HCT116 (cell line): ENCODE measurements at places on chromosomes 1 and 21.

- no peak overlapping the region for H3K4me3 ChIP-seq
- H3K4me1 ChIP-seq = peaks cover 17% of the 10 kb centered on the region; the same call in 1 of the 2 replicates
- DNase-seq = no peak
- H3K36me3 ChIP-seq = no peaks in the 10 kb centered on the region
- no peak overlapping the region for H3K27ac ChIP-seq
These were observed 56.5 kb upstream of the CTPS1 start for GRCh38 chr1:40922969-40923368.

- DNase-seq = no peak
- no peak overlapping the region for H3K27ac ChIP-seq
- H3K4me3 ChIP-seq = no peak overlapping the region
- no peaks in the 10 kb centered on the region for H3K27me3 ChIP-seq
These were observed 87.6 kb downstream of the NENF start for GRCh38 chr1:212520299-212520698.

GRCh38 chr1:11041048-11041447 lies 6.0 kb downstream of the MASP2 start:
- no peak overlapping the region for H3K27ac ChIP-seq
- DNase-seq = no peak
- no peak overlapping the region for H3K4me3 ChIP-seq
- peaks cover 7% of the 10 kb centered on the region; the same call in 1 of the 2 replicates for H3K4me1 ChIP-seq
- H3K36me3 ChIP-seq = no peaks in the 10 kb centered on the region
- no peaks in the 10 kb centered on the region for H3K27me3 ChIP-seq

GRCh38 chr1:148294116-148294807 lies 142.2 kb upstream of the NBPF11 start:
- DNase-seq = no peak
- no peaks in the 10 kb centered on the region for H3K4me1 ChIP-seq
- H3K27ac ChIP-seq = no peak overlapping the region
- H3K27me3 ChIP-seq = no peaks in the 10 kb centered on the region
- no peak overlapping the region for H3K4me3 ChIP-seq

- no peaks in the 10 kb centered on the region for H3K36me3 ChIP-seq
- peaks cover 10% of the 10 kb centered on the region; the same call in 1 of the 2 replicates for H3K27me3 ChIP-seq
- no peaks in the 10 kb centered on the region for H3K4me1 ChIP-seq
These were observed 10.9 kb downstream of the CRCT1 start for GRCh38 chr1:152525080-152525641.

- no peak for DNase-seq
- H3K36me3 ChIP-seq = no peaks in the 10 kb centered on the region
- H3K4me1 ChIP-seq = no peaks in the 10 kb centered on the region
- no peak overlapping the region for H3K27ac ChIP-seq
- no peaks in the 10 kb centered on the region for H3K27me3 ChIP-seq
These were observed 995 bp downstream of the COLGALT2 start for GRCh38 chr1:184036517-184036949.

DNA sequence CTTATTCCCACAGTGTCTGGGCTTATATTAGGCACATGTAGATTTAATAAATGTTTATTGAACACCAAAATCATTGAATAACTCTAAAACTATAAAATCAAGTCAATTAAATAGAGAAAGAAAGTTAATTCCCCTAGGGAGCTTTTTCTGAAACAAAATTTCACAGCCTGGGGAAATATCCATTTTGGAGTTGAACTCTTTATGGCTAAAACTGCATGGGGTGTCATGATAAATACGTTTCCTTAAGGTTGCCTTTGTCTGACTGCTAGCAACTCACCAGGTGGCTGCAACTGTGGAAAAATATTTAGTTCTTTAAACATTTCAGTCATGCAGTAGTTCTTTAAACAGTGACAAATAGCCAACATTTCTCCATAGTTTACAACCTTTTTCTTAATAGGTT lies 496.1 kb downstream of the LRRIQ3 start:
- H3K27ac ChIP-seq = no peak overlapping the region
- H3K36me3 ChIP-seq = no peaks in the 10 kb centered on the region
- DNase-seq = no peak
- no peak overlapping the region for H3K4me3 ChIP-seq
- no peaks in the 10 kb centered on the region for H3K4me1 ChIP-seq
- no peaks in the 10 kb centered on the region for H3K27me3 ChIP-seq

DNA sequence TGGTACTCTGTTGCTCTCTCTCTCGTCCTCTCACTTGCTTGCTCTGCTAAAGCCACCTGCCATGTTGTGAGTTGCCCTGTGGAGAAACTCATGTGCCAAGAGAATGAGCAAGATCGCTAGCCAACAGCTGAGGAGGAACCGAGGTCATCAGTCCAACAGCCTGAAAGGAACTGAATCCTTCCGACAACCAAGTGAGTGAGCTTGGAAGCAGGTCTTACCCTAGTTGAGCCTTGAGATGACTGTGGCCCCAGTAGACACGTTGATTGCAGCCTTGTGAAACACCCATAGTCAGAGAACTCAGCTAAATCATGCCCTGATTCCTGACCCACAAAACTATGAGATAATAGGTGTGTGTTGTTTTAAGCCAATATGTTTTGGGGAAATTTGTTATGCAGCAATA lies 48.1 kb upstream of the BACH1 start:
- H3K4me3 ChIP-seq = no peak overlapping the region
- DNase-seq = no peak
- H3K27me3 ChIP-seq = no peaks in the 10 kb centered on the region
- no peaks in the 10 kb centered on the region for H3K4me1 ChIP-seq
- H3K27ac ChIP-seq = no peak overlapping the region

DNA sequence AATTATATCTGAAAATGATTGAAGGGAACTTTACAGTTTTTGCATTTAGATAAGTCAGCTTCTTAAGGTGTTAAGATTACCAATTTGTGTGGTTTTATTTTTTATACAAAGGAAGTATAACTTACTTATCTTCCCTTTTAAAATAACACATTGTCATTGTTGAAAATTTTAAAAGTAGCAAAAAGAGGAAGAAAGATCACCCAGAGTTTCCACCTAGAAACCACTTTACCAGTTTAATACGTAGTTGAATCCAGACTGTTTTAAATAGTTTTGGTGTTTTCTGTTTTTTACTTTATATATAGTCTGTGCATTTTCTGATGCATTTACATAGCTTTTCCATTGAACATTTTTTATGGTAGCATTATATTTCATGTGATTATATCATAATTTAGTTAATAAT lies 6.1 kb downstream of the CCDC18 start:
- no peak for DNase-seq
- no peak overlapping the region for H3K27ac ChIP-seq
- H3K4me3 ChIP-seq = no peak overlapping the region
